SJSA1 (cell line): ENCODE measurements at places on chromosomes 3 and 15. TPM values are rescaled to one million over a fixed set of nuclear protein-coding genes. Genes with fewer than 3 reads are reported as not detected.
A peak's percentile ranks its signal among the peaks of the same experiment; 100 is the strongest.

DNA sequence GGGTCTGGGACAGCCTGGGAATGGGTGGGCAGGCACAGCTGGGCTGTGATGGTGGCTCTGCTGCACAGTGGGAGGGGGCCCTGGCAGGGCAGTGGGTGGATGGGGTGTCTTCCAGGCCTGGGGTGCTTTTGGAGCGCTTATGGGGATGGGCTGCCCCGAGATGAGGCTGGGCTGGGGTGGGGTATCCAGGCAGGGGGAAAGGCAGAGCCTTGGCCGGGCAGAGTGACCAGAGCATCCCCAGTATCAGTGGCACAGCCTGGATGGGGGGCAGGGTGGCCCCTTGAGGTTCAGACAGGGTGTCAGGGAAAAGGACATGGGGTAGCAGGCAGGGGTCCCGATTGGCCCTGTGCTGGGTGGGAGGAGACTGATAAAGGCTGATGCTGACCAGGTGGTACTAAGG, 26.6 kb downstream of the HDAC11 start:
- DNase-seq: no peak

DNA sequence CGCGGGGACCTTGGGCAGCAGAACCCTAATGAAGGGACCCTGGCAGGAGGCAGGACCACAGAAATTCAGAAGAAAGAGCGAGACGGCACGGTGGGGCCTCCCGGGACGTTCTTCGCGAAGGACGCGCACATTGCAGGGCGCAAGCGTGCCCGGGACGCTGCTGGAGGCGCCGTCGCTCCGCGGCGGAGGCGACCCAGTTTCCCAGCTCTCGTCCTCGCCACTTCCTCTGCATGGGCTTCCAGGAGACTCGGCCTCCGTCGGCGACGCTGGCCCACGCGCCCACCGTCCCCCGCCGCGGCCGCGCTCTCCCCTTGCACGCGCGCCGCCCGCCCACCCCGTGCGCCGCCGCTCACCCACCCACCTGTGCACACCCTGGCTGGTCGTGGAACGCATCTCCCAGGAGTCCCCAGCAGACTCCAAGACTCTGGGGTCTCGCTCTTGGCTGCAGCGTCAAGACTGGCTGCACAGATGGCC, 31.8 kb upstream of the SMAD3 start:
- no peak for DNase-seq

ZPLD1 gene
- not detected in 2 replicates for total RNA-seq

ALDH1A3 gene
- 1.9 and 2.2 TPM in 2 replicates for total RNA-seq

DNA sequence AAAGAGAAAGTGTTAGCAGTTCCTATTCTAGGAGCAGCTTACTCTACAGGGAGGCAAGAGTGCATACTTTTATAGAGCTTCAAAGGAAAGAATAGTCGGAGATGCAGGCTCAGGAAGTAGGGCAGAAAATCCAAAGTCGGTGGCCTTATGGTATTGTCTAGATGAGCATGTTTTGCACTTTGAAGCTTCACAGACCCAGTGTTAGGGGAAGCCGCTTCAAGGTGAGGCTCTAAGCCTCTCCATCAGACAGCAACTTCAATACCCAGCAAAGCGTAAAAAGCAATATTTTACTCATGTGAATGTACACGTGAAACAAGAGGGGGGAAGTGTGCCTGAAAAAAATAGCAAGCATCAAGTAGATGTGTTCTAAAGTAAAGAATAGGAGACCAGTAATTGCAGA, 125.6 kb upstream of the RASGRP1 start:
- DNase-seq: no peak

DNA sequence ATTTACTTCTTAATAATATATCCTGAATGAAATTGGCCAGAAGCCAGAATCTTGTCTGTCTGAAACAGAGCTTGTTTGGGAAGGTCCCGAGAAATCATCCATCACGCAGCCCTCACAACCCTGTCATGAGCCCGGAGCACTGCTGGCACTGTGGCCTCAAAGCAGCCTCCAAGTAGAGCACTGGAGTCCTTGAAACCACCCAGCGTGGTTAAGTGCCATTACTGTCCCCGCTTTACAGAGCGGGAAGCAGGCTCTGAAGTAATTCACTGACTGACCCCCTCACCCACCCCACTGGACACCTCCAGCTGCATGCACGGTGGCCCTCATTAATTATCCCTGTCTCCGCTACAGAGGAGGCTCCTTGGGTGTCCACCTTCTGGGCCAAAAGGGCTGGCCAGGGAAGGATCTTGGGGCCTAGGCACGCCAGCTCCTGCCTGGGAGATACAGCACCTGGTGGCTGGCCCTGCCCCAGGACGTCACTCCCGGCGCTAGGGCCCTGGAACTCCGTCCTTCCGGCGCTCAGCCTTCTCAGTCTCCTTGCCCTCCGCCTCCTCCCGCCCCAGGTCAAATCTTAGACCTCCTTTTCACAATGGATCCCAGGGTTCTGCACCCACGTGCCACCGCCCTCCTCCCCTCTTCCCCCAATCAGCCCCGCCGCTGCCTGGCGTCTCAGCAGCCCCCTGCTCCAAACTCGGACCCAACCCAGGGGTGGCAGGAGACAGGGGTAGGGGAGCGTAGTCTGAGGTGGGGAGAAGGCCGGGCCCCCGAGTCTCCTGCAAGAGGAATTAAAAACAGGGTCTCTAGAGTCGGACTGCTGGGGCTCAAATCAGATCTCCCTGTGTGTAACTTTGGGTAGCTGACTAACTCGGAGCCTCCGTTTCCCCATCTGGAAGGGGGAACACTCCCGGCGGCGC, 1.1 kb downstream of the TKT start:
- DNase-seq: peak; percentile 62

DNA sequence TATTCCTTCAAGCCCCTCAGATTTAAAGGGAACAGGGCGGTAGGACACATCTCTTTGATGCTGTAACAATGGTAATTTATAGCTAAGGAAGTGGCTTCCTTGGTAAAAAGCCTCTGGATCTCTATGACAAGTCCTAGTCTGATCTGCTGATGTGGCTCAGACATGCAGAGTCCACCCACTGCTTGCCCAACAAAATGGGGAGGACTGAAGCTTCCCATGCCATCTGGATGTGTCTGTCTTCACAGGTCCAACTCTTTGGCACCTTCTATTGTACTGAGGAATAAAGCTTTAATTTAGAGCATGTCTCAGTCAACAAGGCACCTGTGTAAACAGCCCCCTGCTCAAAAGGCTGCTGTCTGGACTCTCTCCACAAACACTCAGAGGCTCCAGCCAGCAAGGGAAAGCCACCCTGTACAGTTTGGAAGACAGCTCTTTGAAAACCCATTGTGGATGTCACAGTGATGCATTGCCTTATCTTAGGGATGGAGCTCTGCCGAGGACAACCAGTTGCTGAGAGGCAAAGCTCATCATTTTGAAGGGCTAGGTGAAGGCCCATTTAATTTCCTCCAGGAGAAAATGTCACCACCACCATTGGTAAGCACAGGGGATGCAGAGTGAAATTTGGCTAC, 348.6 kb upstream of the GRM7 start:
- DNase-seq: no peak

STRIT1 gene
- total RNA-seq: not detected in 2 replicates

DNA sequence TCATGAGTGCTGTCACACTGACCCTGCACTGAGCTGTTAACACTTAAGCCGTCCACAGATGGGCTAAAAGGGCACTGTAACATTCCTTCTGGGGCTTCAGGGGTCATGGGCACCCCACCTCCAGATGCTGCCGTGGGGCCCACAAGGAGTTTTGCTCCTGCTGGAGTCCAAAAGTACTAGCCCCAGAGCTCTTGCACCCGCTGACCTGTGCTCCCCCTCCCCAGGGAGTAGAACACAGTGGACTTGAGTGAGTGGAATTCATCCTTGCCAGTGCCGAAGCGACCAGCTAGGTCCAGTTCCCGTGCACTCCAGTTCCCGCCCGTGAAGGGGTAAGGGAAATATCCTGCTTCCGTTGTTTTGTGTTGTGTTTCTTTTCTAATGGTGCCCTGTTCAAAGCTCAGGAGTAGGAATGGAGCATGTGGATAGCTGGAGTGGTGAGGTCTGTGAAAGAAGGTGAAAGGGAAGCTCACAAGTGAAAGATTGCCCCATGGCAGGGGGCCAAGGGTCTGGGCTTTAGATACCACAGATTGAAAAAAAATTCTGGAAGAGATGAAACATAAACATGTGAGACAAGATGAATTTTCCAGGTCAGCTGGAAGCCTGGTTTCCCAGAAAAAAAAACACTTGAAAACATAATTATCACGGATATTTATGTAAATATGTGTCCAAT, 36.6 kb downstream of the SLCO2A1 start:
- DNase-seq: no peak

DNA sequence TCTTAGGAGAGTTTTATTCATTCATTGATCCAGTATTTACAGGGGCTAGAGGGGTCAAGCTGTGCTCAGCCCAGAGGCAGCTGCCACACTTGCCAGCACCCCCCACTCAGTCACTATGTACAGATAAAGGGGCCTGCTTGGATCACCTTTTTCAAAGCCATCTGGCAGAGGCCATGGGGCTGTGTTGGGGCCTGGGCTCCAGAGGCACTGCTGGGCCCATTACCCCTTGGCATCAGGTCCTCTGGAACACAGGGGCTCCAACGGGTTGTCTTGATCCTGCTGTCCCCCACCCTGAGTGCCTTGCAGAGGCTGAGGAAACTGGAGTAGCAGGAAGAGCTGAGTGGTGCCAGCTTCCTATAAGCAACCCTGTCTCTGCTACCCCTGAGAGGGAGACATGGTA, 43.9 kb downstream of the SEMA3G start:
- no peak for DNase-seq

- DNase-seq: no peak
These were observed 52.6 kb upstream of the AKAP13 start for GRCh38 chr15:85327820-85328219.

PRR20G gene
- not detected in 2 replicates for total RNA-seq

DNA sequence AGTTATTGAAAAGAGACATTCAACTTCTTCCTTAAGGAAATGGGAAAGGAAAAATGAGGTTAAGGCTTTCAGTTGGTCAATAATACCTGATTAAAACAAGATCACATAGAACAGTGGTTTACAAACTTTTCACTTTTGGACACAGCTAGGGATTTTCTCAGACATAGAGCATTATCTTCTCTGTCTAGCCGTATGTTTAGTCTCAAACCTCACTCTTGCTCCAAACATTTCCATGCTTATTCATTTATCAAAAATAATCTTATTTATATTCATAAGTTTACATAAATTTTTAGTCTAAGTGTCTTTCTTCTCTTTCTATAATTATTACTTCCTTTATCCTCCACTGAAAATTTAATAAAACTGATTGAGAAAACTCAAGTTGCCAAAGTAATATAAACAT, 114.2 kb upstream of the AZI2 start:
- DNase-seq: no peak

DNA sequence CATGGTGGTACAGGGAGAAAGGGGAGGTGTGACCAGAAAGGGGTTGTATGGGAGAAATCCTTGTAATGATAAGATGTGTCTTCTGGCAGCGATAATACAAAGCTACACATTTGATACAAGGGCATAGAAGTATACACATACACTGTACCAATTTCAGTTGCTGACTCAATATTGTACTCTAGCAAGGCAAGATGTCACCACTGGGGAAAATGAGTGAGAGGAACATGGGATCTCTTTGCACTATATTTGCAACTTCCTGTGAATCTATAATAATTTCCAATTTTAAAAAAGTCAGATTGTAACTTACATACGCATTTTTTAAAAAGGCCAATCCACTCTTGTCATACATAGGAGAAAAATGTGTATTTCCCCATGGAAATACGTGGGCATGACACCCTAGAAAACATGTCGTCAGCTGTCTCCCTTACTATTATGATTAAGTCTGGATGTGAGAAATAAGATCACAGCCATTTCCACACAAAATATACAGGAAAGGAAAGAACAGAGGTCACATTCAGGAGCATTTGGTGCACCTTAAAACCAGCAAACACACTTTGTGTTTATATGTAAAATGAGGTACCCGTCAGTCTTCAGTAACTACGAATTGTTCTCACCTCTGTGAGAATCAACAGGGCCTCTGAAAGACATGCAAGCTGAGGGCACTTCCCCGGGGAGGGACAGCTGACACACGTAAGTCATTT, 22.9 kb downstream of the PRR23E start:
- peak; percentile 28 for DNase-seq

DNA sequence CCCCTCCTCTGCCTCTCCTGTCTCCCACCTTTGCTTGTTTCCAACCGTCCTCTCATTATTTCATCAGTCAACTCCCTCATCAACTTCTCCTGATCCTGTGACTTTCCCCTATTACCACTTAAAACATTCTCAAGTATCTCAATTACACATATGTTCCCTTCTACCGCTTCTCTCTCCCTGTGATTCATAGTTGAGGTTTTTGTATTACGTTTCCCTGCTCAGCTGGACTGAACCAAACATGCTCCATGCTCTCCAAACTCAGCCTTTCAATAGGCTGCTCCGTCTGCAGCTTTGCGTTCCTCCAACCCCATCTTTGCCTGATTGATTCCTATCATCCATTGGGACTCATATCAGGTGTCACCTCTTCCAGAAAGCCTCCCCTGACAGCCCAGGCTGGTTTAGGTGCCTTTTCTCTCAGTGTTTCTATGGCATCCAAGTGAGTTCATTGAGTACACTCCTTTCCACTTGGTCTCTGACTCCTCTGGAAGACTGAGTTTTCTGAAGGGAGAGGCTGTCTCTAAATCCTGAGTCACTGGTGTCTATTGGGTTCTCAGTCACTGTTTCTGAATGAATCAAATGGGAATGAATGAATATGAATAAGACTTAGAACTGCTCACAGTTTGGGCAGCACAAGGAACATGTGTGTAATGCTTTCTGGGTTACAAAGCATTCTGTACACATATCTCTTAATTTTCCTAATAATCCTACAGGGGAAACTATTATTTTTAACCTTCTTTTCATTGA, 56.4 kb downstream of the PLD1 start:
- no peak for DNase-seq

PCOLCE2 gene
- 0.26 TPM in 1 of 2 replicates, not detected in the other for total RNA-seq

SOX2 gene
- total RNA-seq: 25.6 and 26.8 TPM in 2 replicates

DNA sequence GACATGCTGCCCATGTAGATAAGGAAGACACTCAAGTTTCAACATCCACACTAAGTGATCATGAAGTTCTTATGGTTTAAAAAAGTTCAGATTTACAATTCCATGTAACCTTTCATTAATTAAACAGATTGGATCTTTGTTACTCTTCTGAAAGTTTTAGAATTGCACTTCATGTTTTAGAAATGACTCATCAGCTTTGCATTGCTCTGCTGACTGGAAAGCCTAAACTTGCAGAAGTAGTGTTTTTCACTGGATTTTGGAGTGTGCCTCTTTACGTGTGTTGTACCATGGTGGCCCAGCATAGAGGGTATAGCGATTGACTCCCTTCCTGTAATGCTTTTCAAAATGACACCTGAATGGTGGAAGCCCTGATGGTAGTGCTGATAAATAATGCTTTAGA, 157.9 kb downstream of the BBX start:
- no peak for DNase-seq

PLXNA1 gene
- 28.7 and 44.4 TPM in 2 replicates for total RNA-seq

- DNase-seq: no peak
These were observed 48.1 kb upstream of the XXYLT1 start for GRCh38 chr3:195319060-195319459.
